RKO (cell line): ENCODE measurements at places on chromosomes 6 and 20.

DNA sequence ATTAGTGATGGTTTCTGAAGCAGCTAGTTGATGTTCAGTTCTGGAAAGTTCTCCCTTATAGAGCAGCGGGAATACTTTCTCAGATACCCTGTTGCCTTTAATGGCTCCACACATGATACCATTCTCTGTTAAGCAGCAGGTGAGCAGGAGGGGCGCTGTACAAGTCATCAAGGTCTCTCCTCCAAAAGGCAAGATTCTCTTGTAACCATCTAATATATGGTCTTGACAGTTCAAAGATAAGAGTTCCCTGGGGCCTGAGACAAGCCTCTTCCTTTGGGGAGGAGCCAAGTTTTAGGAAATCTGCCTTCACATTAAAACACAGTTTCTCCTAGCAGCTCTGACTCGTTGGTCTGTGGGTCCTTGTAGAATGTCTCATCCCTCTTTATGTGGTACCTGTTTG, 258.2 kb downstream of the QKI start:
- no peak for DNase-seq

DNA sequence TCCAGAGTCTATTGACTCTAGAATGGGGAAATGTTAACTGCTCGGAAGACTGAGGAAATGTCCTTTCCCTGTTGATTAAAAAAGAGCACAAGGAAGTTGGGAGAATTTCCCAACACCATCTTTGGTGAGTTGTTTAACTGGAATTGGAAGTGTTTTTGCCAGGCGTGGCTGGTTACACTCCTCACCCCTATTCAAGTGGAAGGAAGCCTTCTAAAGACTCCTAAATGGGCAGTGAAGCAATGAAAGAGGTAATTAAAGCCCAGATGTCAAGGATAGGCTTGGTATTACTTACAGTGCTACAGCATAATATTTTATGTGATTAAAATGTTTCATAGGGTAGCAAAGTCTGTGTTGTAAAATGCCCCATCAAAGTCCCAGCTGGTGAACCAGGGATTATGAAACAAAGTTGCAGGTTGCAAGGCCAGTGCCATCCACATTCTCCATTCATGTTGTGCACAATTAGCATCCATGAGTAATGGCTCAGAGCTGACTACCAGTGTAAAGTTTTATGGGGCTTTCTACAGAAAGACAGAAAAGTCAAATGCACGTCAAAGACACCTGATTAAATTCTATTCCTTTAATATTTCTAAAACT, 52.6 kb downstream of the BTBD3 start:
- no peak for DNase-seq

DNA sequence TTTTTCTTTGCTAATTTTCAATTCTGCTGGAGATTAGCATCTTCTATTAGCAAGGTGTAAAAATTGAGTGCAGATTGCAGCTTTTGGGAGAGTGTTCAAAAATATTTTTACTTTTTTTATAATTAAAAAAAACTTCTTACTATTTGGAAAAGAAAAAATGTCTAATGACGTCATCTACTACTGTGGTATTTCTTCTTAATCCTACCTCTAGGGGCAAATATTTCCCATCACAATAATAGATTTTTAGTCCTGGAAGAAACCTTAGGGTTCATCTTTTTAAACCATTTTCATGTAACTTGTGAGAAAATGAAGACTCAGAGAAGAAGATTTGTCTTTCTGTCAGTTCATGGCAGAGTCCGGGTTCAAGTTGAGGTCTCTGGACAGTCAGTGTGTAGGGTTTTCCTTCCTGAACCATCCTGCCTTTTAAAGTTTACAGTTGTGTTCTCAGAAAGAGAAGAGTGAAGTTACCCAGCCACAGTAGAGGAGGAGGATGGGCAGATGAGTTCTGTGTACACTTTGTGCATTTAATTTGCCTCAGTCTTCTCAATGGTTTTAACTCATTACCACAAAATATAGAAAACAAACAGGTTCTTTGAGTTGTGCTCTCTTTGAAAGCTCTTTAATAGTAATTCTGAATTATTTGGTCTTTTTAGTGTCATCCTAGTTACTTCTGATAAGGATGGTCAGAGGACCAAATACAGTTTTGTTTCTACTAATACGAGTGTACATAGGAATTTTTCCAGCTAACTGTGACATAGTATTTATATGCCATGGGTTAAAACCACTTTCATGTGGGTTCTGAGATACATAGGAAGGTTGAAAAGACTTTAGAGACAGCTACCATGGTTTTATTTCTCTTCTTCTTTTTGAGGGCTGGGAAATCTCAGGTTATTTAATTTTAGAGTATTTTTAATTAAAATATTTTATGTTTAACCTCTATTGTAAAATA, 184.7 kb downstream of the CDKAL1 start:
- no peak for DNase-seq

DNA sequence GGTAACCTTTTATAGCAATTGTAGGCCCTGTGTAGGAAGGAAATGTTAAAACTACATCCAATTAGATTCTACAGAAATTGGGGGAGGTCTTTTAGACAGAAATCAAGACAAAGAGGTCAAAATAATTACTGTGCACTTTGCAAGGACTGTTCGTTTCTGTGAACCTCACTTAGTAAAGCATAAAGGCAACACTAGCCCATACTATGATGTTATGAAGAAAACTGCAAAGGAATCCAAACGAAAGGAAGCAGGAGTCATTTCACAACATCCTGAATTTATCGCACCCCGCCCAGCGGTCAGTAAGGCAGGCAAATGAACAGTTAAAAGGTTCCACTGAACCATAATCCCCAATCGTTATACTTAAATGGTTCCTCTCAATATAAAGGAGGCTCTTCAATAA, 429.5 kb upstream of the ARID1B start:
- no peak for DNase-seq

DNA sequence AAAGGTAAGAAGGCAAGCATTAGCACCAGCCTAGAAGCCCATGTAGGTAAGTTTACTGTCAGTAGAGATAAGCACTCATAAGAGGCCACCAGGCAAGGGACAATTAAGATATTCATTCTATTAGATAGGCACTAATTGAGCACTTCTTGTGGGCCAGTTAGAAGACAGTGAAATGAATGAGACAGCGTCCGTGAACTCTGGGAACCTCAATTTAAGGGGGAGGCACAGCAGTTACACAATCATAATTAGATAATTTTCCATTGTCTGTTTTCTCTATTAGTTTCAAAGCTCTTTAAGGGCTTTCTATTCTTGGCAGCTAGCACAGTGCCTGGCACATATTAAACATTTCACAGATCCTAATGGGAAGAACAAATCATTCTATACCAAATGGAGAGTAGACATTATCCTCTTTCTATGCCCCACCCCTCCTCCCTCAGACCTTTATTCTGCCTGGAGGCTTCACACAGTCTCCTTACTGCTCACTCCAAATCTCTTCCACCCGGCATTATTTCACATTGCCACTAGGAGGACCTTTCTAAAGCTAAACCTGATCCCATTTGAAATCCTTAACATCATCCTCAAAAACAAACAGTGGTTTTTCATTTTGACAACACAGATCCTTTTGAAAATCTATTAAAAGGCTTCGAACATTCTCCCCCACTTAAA, 529.6 kb downstream of the ADGRB3 start:
- DNase-seq: peak; percentile 45

DNA sequence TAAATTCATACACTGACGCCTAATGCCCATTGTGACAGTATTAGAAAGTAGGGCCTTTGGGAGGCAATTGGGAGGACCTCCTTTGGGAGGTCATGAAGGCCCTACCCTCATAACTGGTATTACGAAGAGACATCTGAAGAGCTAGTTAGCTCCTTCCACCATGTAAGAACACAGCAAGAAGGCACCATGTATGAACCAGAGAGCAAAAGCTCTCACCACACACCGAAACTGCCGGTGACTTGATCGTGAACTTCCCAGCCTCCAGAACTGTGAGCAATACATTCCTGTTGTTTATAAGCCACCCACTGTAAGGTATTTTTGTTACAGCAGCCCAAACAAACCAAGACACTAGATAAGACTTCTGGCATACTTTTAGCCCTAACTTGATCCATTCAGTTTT, 41.8 kb downstream of the GCLC start:
- no peak for DNase-seq

DNA sequence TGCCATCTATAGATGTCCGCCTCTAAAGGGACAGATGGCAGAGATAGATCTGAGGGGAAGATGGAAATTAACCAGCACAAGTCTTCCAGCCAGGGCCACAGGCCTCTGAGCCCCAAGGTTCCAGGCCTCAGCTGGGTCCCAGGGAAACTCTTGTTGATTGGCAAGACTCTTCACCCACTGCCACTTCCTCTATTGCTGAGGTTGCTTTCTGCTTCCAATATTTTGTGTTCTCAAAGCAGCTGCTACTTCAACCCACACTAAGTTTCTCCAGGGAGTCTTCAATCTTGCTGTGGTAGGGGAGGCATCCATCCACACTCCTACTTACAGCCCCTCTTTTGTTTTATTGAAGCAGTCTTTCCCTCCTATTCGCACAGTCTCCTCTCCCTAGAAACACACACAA, 36.4 kb upstream of the SASH1 start:
- DNase-seq: no peak

GRCh38 chr20:31822421-31823330, 3.5 kb downstream of the MYLK2 start:
- peak; percentile 76 for DNase-seq

DNA sequence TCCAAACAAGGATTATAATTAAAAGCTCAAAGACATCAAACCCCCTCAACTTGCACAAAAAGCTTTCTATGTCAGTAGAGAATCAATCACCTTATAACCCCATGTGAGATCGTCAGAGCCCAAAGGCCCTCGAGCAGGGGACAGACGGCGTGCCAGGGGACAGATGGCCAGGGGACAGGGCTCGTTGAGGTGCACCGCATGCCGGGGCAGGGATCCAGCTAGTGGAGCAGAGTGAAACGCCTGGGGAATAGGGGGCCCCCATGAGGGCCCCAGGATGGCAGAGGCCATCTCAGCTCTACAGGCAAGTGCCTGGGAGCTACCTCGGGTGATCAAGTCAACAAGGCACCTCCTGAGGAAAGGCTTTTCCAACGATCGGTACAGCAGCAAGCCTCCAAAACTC, 28.6 kb downstream of the DIDO1 start:
- no peak for DNase-seq

DNA sequence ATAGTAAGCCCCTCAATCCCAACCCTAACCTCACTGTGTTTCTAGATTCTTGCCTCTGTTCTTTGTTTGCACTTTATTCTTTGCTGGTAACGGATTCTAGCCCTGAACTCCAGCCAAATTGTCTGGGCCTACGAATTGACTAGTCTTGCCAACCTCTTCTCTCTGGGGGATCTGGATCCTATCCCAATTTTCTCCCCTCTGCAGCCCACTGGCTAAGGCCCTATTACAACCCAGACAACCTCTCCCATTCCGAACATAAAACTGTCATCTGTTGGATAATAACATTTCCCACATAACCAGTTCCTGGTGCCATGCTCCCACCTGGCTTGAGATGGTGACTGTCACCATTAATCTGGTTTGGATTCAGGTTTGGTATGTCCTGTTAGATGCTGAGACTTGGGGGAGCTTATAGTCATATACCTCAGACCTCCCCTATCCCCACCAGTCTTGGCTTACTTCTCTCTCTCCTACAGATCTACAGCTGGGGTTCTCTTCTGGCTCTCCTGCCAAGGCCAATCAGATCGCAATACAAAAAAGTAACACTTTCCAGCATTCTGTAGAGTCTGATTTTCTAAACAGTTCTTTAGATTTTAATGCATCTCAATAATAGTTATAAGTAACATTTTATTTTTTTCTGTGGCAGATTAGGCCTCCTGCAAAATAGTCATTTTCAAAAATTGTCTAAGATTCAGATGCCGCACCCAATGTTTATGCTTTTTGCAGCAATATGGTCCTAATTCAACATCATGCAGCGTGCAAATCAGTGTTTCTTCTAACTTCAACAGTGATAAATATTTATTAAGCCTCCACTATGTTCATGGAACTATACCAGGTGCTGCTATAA, 29.8 kb upstream of the AHI1 start:
- DNase-seq: no peak

DNA sequence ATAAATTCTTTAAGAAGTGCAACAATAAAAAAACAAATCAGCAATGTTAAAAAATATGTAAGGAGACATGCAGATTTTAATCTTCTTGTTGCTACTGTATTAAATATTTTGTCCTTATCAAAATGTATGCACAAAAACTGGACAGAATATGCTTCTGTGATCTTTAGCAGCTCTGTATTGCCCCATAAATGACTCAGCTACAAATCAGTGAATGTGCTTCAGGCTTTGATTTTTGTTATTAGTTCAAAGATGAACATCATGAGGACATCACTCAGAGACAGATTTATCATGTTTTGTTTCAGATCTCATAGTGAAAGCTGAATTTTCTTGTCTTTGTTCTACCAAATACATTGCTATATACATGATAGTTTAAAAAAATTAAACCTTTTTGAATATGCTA, 312.4 kb downstream of the GRIK2 start:
- DNase-seq: no peak
